Activated CD8-positive, alpha-beta T cell treated with anti-CD3 and anti-CD28 coated beads, Interleukin-2, amount 10 ng/mL, durations not matched to agents 7 days and 5 days (primary cell): ENCODE measurements at places on chromosomes 4 and X.

DNA sequence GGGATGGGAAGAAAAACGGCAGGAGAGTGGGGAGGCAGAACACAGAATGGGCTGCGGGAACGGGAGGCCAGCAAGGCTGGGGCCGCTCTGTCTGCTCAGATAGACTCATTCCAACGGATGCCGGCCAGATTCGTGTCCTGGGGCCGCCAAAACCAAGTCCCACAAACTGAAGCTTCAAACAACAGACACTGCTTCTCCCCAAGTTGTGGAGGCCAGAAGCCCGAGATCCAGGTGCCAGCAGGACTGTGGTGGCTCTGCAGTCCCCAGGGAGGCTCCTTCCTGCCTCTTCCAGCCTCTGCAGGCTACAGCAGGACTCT lies 100.6 kb downstream of the ADRA2C start:
- no peak for DNase-seq

GRCh38 chrX:10821293-10821692 lies 200.9 kb upstream of the MID1 start:
- DNase-seq: no peak

DNA sequence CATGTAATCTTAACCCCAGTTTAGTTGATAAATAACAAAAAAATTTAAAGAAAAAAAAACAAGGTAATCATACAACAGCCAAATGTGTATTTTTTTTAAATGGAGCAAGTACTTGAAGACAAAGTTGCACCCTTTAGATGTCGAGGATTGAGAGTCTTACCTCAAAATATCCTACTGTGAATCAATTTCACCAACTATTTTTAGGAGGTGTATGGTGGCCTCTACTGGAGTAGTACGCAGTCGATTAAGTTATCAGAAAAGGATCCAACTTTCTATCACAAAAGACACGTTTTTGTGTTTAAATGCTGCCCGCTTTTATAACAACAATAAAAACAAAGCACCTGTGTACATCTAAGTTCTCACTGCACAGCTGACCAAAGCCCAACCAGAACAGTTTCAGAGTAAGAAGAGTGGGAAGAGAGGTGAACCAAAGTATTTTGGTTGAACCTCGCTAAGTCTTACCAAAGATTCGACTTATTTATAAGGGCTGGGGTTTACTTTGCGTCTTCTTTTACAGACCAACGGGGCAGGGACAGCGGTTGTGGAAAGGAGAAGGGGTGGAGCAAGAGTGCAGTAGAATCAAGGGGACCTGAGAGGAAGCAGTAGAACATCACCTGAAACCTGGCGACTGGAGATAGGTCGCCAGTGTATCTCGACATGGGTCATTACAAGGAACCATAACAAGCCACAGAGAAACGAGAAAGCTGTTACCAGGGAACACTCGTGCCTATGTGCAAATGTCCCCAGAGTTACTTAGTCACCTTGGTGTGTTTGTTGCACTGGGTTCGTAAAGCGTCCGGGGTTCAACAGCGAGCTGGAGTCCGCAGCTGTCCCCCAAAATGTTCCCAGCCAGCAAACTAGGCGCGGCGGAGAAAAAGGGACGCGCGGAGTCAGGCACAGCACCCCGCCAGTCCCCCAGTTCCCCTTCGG lies 1.1 kb downstream of the RPS6KA6 start:
- peak; percentile 17 for DNase-seq

- no peak for DNase-seq
Observed at GRCh38 chr4:67055319-67055718, 490.0 kb downstream of the CENPC start.

- DNase-seq: no peak
Observed at GRCh38 chr4:53545273-53545672, 46.0 kb downstream of the LNX1 start.

DNA sequence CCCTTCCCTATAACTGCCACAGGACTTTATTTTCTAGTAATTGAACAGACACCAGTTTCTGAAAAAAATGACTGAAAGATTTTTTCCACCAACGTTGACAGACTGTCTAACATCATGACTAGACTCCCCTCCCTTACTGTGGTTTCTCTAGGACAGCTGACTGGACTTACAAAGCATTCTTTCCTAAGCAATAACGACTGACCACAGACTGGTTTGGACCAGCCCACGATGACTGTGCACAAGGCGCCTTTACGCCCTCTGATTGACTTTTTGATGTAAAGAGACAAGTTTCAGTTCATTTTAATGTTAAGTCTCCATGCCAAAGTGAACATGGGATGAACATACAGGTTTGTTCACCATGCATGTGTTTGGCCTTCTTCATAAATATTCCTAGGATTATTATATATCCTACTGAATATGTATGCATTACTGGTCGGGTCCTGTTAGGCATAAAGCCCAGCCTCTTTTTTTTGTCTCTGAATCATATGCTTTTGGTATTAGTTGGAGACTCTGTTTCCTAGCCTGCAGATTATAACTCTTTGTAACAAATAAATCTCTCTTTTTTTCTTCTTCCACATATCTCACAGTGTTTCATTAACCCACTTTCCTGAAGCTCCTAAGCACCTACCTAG lies 50.5 kb upstream of the UGT2B4 start:
- no peak for DNase-seq
